ENCODE measurements at places on chromosomes 12 and 14.
A peak's percentile ranks its signal among the peaks of the same experiment; 100 is the strongest.

DNA sequence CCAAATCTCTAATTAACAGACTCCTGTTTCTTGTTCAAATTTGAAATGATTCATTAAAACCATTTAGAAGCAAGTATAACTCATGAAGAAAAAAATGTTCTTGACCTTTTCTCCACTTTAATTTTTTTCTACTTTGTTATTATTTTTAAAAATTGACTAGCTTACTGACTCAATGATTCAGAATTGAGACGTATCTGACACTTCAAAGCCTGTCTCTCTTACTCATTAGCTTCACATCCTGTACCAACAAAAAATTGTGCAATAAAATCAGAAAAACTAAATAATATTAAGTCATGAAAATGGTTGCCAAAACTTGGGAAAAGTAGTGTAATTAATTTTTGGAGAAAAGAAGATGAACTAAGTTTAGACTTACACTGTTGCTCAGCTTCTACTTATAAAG lies 331.2 kb downstream of the SLC16A7 start:
- DNase-seq = no peak

GRCh38 chr12:96906849-96907670 lies at the start of gene NEDD1:
Gene NEDD1, plus strand, starts transcription at chr12:96907257. Its CDS starts 2,503 bp downstream, at chr12:96909760.
- peak; percentile 88 for DNase-seq

DNA sequence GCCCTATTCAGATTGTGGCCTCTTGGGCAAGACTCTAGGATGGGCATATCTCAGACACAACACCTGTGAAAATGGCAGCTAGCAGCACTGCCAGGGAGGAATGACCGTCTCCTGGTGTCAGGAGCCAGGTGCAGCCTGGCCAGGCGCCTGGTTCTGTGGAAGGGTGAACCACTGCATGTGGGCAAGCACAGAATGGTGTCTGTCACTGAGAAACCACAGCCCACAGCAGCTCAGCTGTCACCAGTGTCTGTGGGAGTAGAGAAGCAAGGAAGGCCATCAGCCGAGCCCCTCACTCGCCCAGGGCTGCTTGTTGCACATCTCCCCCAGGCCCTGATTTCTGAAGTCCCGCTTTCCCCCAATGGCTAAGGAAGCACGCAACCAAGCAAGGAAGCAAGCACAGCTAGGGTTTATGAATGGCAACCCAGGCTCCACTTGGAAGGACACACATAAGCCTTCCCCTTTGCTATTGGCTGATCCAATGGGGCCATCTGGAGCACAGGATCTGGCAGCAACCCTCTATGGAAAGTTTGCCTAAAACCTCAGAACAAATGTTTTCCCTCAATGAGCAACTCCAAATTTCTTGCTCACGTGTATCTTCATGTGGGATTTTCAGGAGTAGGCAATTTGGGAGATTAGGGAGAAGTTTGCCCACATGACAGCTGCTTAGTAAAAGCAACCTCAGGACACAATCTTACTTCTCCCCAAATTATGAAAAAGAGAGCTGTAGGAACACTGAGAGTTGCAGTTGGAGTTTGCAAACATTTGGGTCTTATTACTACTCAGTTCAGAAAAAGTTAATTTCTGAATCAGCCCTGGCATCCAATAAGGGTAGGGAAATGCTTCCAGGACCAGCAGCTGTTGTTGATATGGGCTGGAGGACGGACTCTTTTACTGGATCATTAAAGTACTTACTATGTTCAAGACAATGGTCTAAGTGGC lies 44.7 kb downstream of the GPHB5 start:
- DNase-seq = no peak

- no peak for DNase-seq
These were observed 251.6 kb downstream of the PHLDA1 start for GRCh38 chr12:75779891-75780496.

DNA sequence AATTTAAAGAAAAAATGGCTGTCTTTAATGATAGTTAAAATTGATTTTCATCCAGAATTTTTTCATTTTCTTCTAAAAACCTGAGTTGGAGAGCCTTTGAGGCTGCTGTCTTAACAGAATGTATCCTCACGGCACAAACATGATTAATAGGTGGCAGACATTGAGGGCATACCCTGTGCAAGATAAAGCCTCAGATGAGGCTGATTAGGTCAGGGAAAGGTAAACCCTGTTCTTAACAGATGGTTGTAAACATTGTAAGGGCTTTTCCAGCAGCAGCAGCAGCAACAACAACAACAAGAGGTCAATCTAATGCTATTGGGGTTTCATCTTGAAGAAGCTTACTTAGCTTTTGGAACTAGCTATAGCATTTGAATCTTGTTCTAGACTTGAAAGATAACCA lies 17.4 kb downstream of the GNG2 start:
- DNase-seq = no peak

DNA sequence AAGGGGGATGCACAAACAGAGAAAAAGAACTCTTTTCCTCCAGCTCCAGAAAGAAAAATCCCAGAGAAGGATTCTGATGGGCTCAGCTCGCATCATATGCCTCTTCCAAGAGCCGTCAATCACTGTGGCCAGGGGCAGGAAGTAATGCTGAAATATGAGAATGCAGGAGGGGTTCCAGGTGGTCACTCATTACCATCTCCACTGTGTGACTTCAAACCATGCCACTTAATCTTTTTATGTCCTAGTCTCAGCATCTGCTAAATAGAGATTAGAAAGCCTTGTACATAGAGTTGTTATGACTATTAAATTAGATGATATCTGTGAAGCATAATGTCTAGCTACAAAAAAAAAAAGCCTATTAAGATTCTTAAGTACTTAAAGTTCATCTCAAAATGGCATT lies 65.6 kb upstream of the FICD start:
- DNase-seq = no peak

DNA sequence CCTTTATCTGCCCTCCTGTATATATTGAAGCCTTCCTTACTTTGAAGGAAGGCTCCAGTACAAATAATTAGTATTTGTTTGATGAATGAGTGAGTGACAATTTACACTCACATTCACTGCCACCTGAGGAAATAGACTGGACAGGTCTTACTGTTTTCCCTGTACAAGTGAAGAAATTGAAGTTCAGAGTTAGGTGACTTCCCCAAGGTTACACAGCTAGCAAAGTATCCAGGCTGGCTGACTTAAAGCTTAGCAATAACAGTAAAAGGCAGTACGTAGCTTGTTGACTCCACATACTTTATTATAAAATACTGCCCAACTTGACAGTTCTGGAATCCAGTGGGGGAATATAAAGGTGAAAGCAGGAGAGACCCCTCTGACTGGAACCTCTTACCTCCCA lies 2.6 kb upstream of the KRT18 start:
- no peak for DNase-seq

- DNase-seq = no peak
These were observed 27.9 kb upstream of the ATP2A2 start for GRCh38 chr12:110253176-110253575.

- no peak for DNase-seq
These were observed 97.4 kb downstream of the TSPAN8 start for GRCh38 chr12:71060426-71060825.

DNA sequence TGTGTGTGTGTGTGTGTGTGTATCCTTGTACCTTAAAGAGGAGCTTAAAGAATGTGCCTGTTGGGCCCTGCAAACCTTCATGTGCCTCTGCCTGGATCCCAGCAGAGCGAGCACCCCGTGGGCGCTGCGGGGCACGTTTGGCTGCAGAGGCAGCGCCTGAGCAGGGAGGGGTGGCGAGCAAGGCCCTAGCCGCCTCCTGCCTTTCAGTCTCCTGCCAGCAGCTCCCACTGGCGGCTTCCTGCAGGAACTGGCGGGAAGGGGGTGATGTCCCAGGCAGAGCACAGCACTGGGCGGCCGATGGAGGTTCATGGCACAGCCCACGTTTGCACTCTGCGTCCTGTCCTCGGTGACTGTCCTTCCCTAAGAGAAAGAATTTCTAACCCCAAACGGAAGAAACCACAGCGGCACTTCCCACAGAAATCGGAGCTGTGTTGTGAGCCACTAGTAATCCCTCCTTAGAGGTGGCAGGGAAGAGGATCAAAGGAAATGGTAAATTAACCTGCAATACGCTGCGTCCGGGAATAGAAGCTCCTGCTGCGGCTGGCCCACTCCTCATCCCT lies 19.8 kb downstream of the ZBTB42 start:
- peak; percentile 24 for DNase-seq

GRCh38 chr14:86604561-86604960 lies 1074.6 kb downstream of the FLRT2 start:
- DNase-seq = no peak

DNA sequence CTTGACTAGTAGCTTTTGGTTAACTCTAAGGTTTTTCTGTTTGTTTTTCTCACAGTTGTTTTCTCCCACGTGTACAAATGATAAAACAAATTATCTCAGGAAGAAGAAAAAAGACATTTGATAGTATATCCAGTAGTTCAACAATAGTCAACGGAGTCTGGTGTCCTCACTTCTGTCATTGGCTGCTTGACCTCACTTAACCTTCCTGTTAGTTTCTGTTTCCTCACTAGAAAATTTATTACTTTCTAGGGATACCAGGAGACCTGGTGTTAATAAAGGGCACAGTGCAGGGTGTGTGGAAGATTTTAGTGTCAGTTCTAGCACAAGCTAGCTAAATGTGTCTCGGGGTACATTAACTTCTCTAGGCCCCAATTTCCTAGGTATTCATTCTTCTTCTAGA lies 116.0 kb downstream of the PRKCH start:
- DNase-seq = no peak

- DNase-seq = no peak
These were observed 738.1 kb upstream of the TBX3 start for GRCh38 chr12:115421796-115422709.

- no peak for DNase-seq
These were observed 29.4 kb downstream of the SSH1 start for GRCh38 chr12:108827941-108828340.

DNA sequence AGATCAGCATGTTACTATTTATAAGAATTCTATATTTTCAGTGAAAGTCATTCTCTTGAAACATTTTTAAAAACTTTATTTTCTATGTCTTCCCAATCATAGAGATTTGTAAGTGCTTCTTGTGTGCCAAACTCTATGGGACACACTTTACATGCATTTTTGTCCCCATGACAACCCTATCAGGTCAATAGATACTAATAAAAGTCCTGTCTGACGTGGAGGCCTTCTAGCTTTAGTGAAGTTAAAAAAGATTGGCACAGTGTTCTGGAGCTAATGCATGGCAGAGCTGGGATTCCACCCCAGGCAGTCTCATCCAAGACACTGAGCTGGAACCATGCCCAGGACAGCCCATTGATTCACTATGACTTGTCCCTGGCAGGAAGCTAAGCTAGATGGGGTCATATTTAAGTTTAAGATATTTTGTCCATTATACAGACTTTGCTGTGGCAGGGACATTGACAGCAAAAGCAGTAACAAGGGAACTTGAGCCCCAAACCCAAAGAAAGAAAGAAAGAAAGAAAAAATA lies 28.1 kb downstream of the TTC6 start:
- no peak for DNase-seq

DNA sequence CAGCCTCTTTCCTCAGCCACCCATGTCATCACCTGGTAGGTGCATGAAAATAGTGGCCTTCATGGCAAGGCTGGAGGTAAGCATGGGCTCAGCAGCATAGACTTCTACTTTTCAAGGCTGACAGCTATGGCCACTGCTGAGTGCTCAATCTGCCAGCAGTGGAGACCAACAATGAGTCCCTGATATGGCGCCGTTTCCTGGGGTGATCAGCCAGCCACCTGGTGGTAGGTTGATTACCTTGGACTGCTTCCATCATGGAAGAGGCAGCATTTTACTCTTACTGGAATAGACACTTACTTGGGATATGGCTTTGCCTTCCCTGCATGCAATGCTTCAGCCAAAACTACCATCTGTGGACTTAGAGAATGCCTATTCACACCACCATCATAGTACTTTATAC lies 39.5 kb upstream of the USP44 start:
- DNase-seq = no peak

GRCh38 chr12:32155961-32156529 lies 49.4 kb downstream of the BICD1 start:
- DNase-seq = no peak

DNA sequence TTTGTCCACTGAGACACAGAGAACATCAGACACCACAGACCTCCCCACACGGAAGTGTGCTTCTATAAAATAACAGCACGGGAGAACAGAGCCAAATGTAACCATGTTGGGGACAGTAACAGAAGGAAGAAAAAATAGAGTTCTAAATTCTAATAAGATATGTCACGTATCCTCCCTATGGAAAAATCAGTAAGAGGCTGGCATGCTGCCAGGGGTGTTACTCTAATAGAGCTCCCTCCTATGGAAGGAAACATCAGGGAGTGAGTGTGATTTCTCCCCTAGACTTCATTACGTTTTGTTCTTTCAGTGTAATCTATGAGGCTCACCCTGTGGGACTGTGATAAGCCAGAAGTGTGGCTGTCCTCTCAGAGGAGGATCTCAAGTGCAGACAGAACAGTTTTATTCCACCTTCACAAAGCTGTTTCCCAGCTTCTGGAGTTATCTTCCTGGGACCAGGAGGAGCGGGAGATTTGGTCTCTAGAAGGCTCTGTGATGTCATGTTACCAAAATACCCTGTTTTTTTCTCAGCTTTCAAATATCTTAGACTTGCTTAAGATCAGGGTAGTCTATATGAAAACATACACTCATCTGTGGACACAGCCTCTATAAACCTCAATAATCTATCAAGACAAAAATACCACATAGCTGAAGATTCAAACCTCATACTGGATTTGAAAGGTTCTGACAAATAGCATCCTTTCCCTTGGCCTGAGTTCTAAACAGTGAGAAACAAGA lies 69.3 kb downstream of the ZFC3H1 start:
- peak; percentile 73 for DNase-seq

DNA sequence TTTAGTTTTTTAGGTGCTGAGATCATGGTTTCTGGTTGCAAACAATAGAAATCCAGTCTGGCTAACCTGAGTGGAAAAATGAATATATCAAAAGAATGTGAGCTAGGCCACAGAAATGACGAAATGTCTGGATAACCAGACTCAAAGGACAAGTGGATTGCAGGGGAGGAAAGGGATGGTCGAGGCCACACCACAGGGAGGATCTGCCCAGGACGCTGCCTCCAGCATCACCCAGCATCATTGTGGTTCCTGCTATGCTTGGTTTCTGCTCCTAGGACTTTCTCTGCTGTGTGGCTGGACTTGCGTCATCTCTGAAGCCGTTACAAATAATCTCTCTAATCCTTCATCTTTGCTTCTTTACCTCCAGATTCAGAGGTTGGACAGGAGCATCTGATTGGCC lies 80.4 kb downstream of the TTC8 start:
- DNase-seq = no peak

DNA sequence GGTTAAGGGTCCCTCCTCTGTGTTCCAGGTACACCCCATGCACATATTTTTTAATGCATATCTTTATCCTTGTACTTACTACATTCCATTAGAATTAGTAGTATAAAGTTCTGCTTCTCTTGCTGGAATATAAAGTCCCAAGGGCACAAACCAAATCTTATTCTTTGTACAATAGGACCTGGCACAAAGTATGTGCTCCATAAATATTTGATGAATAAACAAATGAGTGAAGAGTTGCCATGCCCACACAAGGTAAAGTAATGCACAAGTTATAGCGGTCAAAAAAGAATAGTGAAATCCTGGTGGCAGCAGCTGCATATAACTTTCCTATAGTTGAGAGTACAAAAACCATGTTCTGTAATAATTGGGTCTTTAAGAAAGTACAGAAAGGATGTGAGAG lies 82.1 kb upstream of the BMP4 start:
- no peak for DNase-seq

All from DMS53 (cell line).